Adipocyte (in vitro differentiated cells): ENCODE measurements at places on chromosomes 4 and X.

- no peak for DNase-seq
These were observed 20.7 kb downstream of the USP53 start for GRCh38 chr4:119233191-119233590.

DNA sequence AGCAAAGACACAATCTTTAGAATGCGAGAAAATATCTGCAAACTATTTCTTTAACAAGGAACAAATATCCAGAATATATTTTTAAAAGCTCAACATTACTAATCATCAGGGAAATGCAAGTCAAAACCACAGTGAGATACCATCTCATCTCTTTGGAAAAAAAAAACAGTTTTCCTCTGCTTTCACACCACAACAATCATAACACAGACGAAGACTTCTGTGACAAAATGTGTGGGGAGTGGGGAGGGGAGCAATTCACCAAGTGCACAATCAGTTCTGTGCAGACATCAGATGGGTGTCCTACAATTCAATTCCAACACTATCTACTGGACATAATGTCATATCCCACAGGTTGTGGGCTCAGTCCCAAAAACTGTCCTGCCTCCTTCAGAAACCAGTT is 293.2 kb upstream of the SLC7A11 start:
- DNase-seq = peak; percentile 22

DNA sequence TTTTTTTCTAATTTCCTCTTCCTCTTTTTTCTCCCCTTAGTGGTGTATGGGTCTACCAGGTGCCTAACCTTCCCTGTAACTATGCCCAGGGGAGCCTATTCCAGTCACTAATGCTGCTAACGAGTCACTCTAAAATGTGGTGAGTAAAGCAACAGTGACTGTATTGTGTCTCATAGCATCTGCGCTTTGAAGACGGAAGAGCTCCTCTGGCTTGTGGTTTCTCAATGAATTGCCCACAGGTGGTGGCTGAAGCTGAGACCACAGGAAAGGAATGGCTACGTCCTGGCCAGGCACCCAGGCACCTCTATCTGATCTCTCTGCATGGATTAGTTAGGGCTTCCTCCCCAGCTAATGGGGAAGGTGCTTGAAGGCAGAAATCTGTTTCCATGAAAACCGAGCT is 763.5 kb upstream of the FRG1 start:
- no peak for DNase-seq

DNA sequence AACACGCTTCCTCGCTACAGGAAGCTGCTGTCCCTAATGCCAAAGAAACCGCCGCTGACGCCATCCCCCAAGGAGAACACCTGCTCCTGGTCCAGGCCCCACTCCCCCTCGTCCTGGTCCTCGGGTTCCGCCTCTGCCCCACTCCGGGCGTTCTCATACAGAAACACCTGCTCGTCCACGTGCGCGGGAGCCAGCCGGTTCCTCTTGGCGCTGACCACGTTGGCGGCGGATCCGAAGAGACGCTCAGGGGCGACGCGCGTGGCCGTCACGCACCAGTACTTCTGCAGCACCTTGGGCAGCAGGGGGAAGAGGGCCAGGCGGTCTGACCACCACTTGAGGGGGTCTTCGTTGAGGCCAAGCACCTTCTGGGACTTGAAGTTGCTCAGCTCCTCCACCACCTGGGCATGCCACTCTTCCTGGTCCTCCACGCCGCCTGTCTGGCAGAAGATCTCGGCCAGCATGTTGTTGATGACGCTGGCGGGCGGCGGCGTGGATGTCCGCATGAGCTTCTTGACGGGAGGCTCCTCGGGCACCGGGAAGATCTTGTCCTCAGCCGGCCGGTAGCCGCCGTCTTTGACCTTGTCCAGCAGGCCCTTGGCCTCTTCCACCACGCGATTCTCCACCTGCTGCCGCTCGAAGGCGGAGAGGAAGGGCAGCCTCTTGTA is 12.0 kb downstream of the DHRSX start:
- DNase-seq = no peak

- no peak for DNase-seq
These were observed 23.5 kb upstream of the PDE6B start for GRCh38 chr4:601612-602558.

DNA sequence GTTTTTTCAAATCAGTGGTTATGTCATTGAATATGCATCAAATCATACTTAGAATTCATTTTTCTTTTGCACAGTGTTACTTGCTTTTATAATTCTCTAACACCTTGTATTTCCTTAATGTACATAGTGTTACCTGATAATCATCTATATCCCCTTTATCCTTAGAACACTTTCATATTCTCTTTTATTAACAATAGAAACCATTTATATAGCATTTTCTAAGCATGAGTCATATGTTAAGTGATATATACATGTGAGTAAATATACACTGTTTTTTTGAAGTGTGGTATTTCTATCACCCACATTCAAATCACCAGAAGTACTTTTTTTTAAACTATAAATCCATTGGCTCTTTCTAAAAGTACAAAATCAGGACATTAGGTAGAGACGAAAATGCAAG is 15.3 kb downstream of the EPHA5 start:
- DNase-seq = no peak

DNA sequence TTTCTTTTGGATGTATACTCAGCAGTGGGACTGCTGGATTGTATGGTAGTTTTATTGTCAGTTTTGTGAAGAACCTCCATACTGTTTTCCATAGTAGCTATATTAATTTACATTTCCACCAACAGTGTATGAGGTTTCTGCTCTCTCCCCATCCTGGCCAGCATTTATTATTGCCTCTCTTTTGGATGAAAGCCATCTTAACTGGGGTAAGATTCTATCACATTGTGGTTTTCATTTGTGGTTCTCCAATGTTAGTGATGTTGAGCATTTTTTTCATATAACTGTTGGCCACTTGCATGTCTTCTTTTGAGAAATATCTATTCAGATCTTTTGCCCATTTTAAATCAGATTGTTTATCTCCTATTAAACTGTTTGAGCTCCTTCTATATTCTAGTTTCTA is 27.6 kb downstream of the QRFPR start:
- DNase-seq = no peak

- no peak for DNase-seq
These were observed 207.9 kb upstream of the KLF3 start for GRCh38 chr4:38456096-38456495.

GRCh38 chrX:74540635-74541249 is 73.7 kb downstream of the RLIM start:
- DNase-seq = peak; percentile 9

DNA sequence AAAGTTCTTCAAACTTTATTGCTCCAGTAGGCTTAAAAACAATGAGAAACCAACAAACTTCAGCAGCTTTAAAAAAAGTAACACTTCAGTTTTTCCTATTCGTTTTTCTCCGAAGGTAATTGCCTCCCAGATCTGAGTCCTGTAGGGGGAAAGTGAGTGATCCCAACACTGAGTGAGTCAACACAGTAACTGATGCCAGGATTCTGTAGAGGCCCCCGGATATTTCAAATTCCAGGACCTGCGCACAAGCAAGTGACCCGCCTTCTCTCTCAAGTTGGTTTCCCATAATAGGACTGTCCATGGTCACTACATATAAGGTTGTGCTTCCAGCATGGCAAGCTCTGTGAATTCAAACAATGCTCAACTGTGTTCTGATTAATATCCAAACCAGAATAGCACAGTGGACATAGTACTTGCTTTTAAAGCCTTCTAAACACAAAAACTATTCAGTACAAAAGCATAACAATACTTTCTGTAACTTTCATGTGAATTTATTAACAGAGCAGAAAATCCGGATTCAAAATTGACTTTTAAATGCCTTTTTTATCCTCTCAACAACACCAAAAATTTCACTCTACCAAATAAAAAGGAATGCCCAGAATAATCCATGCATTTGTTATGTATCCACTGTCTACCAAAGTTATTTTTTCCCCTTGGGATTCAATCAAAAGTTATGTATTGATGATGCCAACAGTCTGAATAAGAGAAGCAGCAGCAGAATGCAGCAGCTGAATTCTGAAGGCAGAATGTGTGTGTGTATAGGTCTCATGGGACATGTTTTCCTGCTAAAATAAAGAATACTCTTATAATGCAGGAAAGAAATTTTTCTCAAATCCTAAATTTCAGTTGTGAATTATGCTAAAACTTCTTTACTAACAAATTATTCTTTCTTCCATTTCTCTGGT is at the start of gene DMD:
Gene DMD, minus strand, starts transcription at position 194 of the 905 bp plus-strand sequence. CDS start 237 bp downstream, outside the sequence.
- no peak for DNase-seq

DNA sequence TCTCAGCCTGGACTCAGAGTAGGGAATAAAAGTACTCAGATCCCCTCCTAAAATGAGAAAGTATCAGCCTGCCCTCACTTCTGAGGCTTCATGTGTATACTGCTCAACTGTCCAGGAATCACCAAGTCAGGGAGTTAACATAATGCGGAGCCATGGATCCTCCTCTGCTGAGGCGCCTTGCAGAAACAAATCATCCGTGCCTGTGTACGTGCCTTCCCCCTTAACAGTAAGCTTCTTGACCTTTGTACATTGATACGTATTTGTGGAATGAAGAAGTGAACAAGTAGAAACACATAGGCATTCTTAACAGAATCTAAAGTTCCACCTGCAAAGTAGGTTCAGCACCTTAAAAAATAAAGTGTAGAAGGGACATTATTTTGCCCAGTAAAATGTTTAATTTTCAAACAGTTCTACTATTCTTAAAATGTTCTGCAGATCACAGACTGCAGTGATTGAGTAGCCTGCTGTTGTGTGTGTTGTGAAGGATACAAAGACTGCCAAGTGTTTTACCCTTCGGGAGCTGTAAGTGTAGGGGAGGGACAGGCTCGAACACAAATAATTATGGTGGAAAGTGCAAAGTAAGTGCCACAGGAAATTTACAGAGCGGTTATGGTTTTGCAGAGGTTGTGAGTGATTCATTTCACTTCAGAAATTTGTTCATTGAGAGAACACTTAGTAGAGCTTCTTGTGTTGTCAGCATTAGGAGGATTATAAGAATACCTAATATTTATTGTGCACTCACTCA is 61.9 kb downstream of the ARHGAP10 start:
- no peak for DNase-seq

GRCh38 chr4:155444721-155445120 is 68.0 kb upstream of the MAP9 start:
- DNase-seq = no peak

DNA sequence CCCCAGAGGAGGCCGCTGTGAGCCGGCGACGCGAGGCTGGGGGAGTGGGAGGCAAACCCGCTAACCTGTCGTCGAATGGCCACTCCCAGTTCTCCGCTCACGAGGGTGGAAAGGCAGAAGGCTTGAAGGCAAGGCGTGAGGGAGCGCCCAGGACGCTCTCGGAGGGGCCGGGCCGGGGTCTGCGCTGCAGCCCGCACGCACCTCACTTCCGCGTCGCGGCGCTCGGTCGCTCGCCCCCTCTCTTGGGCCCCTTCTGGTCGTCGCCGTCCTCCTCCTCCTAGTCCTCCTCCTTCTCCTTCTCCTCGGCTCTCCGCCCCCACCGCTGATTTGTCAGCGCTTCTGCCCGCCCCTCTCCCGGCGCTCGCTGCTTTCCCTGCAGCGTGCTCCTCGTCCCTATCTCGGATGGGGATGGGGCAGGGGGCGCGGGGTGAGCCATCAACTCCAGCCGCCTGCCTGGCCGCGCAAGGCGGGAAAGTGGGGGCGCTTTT is at the start of gene SNCA:
Gene SNCA, minus strand, starts transcription at position 265 of the 488 bp plus-strand sequence. CDS start 1,494 bp downstream, outside the sequence.
- DNase-seq = peak; percentile 87

- DNase-seq = peak; percentile 84
These were observed 236.9 kb downstream of the AR start for GRCh38 chrX:67780694-67781109.

DNA sequence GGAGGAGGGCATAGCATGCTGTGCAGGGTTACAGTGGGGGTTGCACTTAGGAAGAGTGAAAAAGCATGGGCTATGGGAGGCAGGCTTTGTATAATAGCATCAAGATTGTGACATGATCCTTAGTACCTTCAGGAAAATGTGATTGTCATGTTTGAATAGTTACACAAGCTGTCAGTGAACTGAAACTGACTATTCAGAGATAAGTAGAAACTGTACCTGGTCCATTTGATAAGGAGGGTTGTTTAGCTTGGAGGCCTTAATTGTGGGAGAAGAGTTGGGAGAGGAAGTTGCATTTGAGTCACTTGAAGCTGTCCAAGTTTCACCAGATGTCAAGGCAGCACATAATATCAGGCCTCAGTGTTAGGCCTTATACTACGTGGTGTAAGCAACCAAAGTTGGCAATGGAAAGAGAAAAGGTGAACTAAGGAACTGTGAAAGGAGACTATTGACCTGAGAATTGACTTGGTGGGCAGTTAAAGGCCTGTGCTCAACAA is 85.0 kb downstream of the TEX13C start:
- DNase-seq = no peak

DNA sequence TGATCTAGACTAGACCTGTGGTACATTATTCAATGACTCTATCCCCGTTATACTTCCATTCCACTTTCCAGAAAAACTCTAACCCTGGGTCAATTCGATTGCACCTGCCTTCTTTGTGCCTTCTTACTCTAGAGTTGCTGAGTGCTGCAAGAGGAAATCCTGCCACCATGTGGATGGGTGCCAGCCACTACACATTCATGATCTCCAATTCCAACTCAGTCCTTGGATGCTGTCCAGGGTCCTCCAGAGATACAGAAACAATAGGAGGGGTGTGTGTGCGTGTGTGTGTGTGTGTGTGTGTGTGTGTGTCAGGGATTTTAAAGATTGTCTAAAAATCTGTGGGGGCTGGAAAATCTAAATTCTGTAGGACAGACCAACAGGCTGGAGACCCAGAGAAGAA is 42.9 kb upstream of the INTS6L start:
- peak; percentile 48 for DNase-seq

- no peak for DNase-seq
These were observed 32.3 kb upstream of the BBS12 start for GRCh38 chr4:122700178-122700725.
